ENCODE measurements at places on chromosomes 1 and 21.

GRCh38 chr1:163035446-163036249 is 33.5 kb upstream of the RGS4 start:
- DNase-seq = no peak

DNA sequence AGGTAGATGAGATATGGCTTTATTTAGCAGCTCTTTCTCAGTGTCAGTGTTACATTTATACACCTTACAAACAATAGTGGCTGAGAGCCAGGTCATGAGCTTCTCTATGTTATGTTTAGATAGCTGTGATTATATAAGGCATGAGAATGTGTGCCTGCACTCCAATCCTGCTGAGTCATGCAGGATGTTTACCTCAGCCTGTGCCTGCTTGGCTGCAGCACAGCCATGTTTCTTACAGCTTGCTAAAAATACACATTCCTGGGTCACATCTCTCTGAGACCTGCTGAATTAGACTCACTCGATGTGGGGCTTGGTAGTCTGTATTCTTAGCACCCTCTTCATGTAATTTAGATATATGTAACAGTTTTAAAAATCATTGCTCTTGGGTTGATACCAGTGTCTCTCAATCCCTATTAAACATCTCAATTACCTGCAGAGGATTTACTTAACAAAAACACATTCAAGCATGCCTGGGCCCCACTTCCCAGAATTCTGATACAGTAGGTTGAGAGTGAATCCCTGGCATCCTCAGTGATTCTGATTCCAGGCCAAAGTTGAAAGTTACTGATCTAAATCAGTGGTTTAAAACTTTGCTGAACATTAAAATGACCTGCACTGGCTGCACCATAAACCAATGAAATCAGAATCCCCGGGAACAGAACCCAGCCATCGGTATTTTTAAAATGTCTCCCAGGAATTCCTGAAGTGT is 107.5 kb downstream of the GDAP2 start:
- DNase-seq = no peak

- DNase-seq = peak; percentile 33
Measured at GRCh38 chr1:74733604-74734484, 892 bp downstream of the TYW3 start.

GRCh38 chr1:157359314-157360022 is 192.8 kb downstream of the FCRL5 start:
- DNase-seq = no peak

GRCh38 chr1:232162001-232162400 is 467.9 kb downstream of the SIPA1L2 start:
- no peak for DNase-seq

- DNase-seq = no peak
Measured at GRCh38 chr1:63537940-63538339, 14.6 kb downstream of the EFCAB7 start.

GRCh38 chr1:178196631-178197030 is 102.7 kb downstream of the RASAL2 start:
- DNase-seq = no peak

- peak; percentile 92 for DNase-seq
Measured at GRCh38 chr1:183023146-183023600, at the start of gene LAMC1. Gene LAMC1, plus strand, starts transcription at chr1:183023420. Its CDS starts 297 bp downstream, at chr1:183023717.

GRCh38 chr1:30196457-30196856 is 526.9 kb downstream of the MATN1 start:
- no peak for DNase-seq

- no peak for DNase-seq
Measured at GRCh38 chr1:71948561-71948960, 333.8 kb downstream of the NEGR1 start.

DNA sequence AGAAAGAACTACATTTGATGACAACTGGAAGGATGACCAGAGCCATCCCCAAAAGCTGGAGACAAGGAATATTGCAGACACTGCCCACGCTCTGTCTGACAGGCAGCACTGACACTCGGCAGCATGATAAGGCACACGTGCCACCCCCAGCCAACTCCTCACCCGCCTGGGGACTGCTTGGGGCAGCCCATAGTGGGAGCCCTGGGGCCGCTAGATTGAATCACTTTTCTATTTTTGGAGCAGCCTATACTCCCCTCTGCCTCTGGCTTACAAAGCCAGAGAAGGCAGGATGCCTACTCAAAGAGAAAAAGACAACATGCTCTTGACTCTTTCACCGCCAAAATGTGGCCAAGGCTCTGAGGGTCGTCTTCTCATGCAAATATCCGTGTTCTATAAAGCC is 1.3 kb downstream of the SMG5 start:
- no peak for DNase-seq

DNA sequence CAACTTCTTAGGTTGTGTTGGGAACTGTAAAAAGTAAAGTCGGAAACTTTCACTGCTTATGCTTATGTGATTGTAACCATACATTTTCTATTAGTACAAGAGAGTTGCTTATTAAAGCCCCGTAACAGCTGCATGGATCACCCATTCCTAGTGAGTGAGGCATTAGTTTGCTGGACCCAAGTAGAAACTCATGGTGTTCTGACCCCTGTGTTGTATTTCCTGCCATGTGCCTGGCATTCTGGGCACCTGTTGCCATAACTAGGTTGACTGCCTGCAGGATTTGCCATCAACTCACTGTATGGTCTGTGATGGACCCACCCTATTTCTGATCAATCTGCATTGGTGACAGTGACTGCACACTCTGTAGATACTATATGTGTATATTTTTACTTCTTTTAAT is 173.0 kb downstream of the PGBD5 start:
- no peak for DNase-seq

DNA sequence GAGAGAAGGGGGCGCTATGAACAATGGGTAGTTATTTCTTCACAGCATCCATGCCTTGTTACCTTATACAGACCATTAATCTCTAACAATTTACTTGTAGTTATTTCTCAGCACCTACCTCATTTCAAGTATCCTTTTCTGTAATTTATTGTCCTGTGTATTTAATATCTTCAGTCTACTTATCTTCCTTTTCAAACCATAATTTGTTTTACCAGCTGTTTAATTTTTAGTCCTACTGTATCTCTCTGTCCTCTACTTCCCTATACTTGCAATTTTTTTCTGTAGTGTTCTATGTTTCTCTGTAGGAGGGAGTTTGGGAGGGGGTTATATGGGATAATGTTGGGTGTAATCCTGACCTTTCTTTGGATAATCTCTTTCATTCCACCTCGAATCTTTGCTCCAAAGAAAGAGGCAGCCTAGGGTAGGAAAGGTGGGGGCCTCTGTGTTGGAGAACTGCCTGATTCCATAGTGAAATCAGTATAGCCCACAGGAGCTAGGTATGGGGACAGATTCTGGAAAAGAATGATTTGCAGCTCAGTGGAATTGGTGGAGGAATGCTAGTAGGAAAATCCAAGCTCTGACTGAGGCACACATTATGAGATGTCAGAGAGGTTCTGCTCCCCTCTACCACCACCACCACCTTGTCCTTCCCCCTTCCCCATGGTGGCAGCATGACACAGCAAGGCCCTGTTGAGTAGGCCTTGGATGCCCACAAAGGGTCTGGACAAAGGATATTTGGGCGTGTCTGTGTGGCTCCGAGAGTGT is 642 bp downstream of the MLLT11 start:
- DNase-seq = no peak

DNA sequence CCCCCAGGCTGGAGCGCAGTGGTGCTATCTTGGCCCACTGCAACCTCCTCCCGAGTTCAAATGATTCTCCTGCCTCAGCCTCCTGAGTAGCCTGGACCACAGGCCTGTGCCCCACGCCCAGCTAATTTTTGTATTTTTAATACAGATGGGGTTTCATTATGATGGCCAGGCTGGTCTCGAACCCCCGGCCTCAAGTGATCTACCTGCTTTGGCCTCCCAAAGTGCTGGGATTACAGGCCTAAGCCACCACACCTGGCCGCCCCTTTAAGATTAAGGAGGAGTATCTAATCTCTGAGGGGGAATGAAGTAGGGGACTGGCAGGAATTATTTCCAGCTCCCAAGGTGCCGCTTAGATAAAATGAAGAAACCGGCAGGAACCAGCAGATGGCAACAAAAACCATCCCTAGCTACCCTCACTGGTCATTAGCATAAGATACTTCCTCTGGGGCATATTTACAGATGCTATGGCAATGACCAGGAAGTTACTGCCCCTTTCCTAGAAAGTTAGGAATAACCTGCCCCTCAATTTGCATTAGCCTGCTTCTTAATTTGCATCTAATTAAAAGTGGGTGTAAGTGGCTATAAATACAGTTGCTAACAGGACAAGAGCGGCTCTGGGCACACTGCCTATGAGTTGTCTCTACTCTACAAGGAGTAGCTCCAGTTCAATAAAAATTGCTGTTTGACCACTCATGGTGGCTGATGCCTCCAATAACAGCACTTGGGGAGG is 7.1 kb upstream of the NSUN4 start:
- no peak for DNase-seq

- no peak for DNase-seq
Measured at GRCh38 chr1:119933397-119933796, 37.1 kb upstream of the ADAM30 start.

DNA sequence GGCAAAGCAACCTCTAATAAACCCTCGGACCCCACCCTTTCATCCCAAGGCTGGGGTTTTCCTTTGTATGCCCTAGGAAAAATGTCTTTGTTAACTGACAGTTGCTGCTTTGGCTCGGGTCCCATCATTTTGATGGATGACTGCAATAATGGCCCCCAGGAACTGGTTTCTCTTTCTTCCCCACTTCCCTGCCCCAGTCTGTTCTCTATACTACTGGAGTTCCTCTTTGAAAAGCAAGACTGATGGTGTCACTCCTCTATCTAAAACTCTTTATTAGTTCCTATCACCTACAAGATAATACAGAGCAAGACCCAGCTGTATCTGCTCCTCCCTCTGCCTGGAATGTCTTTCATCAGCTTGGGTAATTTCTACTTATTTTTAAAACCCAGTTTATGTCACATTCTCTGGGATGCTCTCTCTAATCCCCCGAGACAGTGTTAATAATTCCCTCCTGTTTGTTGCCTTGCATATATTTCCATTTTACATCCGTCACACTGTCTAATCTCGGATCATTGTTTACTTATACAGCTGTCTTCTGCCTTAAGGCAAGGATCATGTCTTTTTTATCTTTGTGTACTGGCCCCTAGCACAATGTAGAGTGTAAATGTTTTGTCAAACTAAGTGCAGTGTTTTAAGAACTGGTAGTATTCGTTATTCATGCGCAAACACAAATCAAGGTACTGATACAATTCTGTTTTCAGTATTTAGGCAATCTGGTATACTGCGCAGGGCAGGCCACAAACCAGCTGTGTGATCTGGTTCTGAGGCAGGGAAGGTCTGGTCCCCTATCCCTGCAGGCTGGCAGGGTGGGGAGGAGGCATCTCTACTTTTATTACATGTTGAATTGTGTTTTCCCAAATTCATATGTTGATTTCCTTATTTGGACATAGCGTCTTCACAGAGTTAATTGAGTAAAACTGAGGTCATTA is 16.1 kb downstream of the SLAMF1 start:
- DNase-seq = no peak

- DNase-seq = no peak
Measured at GRCh38 chr1:41863718-41864117, 55.0 kb downstream of the HIVEP3 start.

GRCh38 chr21:17539743-17540341 is 27.0 kb downstream of the CXADR start:
- DNase-seq = no peak

DNA sequence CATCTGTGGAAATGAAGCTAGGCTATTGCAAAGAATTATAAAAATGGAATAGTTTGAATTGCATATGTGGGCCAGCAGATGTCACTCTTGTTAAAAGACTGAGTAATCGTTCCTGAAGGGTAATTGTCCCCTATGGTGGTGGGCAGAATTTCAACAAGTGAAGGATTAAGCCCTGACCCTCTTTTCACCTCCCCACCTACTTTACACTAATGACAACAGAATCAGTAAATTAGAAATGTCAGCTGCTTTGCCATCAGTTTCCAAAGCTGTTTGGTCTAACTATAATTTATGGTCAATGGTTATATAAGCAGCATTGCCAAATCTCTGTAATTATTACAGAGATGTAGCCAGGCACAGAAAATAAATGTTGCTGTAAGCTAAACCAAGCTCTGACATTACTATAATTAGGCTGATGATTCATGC is 898.6 kb downstream of the AMY1C start:
- no peak for DNase-seq

- DNase-seq = peak; percentile 94
Measured at GRCh38 chr1:79982211-79982610, 975.7 kb upstream of the ADGRL4 start.

- peak; percentile 77 for DNase-seq
Measured at GRCh38 chr1:152458384-152459185, 44.5 kb upstream of the CRNN start.

GRCh38 chr1:101003012-101003650 is 22.5 kb downstream of the DPH5 start:
- DNase-seq = no peak

DNA sequence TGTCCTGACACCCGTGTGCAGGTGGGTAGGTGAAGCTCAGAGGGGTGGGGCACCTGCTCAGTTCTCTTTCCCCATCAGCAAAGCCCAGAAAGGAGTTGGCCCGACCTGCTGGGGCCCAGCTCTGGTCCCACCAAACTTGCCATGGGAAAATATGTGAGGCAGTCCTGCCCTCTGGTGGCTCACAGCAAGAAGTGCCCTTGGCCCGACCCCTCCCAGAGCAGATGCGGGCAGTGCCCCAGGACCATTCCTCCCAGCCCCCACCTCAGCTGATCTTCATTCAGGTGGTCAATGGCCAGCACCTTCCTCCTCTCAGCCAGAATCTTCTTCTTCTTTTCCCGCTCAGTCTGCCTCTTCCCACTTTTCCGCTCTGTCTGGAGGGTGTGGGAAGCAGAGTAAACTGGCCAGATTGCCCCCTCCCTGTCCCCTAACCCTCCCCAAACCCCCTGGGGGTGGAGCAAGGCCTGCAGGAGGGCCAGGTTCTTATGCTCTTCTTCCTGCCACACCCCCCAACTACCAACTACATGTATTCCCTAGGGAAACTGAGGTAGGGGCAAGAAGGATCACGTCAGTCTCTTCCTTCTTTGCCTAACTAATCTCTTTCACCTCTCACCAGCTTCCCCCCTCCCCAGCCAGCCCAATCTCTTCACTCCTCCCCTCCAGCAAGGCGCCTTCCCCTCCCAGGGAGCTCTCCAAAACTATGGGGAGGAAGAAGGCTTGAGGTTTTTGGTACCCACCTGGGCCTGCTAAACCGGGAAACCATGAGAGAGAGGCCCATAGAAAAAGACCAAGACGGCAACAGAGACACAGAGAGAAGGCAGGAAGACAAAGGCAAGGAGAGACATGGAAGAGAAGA is 15.6 kb downstream of the TNNT2 start:
- DNase-seq = peak; percentile 56

Measured in femur (tissue), 1 donor.